AG10803 (cell line): ENCODE measurements at places on chromosomes 7 and 10.
A peak's percentile ranks its signal among the peaks of the same experiment; 100 is the strongest.

DNA sequence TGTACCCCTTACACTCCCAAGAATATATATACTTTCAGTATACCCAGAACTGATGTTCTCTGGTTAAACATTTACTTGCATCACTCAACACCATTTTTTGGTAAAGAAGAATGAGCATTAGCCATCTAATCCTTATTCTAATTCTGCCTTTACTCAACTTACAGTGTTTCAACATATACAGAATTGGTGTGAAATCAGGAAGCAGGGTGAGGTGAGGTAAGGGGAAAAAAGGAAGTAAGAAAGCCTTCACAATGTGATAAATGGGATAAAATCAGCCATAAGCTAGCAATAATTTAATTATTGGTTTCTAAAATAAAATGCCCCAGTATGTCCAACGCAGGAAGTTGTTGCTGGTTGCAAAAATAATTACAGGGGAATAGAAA, 605.4 kb downstream of the KCNMA1 start:
- DNase-seq: no peak

DNA sequence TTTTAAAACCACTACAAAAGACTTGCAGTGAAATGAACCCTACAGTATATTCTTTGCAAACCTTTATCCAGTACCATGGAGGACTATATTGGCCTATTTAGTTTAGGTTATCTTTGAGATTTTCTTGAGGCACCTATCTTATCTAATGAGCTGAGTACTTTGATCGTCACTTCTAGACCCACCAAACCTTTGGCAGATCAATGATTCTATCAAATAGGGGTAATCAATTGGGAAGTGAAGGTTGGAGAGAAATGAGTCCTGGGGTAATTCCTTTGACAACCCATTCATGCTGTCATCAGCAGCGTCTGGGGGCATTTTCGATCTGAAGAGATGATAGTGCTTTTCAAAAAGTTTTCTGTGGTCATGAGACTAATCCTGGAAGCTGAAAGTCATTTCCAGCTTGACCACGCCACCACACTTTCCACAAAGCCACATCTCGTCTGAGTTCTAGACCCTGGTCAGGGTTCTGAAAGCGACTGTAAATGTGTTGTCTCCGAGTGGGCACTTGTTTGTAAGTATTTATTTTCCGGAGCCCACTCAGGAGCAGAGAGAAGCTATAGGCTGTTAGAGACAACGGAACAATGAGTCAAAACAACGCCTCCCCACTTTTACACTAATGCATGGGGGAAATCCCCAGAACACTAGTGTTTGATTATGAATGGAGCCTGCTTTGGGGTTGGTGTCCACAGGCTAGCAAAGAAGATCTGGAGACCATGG, 4.8 kb downstream of the EGR2 start:
- DNase-seq: no peak

DNA sequence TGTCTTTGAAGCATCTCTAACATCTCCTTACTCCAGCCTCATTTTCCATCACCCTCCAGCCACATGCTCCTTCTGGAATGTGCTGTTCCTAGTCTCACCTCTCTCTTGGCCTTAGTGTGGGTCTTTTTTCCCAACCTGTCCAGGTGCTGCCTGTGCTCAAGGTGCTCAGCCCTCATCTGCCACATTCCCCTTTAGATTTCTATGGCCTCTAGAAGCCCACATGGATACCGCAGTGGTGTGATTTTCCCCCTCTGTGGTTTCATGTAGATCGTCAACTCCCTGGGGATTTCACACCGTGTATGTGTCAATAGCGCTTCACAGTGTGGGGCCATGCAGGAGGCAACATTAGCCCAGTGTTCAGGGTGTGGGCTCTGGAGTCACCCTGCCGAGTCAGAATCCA, 32.5 kb downstream of the BMPER start:
- no peak for DNase-seq

GRCh38 chr10:24428410-24428782, 219.5 kb downstream of the KIAA1217 start:
- peak; percentile 89 for DNase-seq

DNA sequence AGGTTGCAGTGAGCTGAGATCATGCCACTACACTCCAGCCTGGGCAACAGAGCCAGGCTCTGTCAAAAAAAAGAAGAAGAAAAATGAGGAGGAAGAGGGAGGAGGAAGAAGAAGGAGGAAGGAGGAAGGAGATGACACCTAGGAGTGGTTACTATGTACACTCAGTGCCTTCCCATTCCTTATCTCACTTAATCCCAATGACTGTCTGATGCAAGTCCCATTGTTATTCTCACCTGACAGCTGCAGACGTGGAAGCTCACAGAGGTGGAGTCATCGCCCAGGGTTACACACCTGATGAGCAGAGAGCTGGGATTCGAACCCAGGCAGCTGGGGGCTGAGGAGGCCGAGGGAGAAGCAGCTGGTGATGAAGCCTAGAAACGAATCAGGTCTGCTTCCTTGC, 258.8 kb downstream of the SNX10 start:
- DNase-seq: no peak

DNA sequence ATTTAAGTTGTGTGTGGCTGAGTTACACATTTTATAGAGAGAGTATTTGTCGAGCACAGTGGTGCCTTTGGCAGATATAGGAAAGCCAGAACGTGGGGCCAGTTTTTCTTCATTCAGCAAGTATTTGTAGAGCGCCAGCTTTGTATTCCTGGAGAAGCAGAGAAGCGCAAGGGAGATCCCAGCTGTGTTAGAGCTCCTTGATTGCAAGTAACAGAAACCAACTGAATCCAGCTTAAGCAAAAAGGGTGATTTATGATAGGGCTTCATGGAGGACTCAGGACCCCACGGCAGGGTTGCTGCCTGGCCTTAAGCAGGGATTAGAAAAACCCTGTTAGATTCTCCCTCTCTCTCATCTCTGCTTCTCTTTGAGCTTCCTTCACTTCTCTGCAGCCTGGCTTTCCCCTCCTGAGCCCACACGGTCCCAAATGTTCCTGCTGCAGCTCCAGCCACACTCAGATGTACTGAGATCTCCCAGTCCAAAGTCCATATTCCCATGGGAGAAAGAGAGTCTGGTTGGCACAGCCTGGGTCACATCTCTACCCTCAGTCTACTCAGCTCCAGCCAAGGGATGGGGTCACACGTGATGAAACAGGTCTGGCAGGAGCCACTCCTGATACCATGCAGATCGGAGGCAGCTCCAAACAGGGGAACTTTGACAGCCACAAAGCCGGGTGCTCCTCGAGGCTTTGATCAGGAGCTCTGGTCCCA, 16.7 kb downstream of the UBTD1 start:
- DNase-seq: no peak

GRCh38 chr7:112108981-112109380, 97.2 kb downstream of the DOCK4 start:
- DNase-seq: no peak

- peak; percentile 86 for DNase-seq
These were observed 73.8 kb upstream of the PRLHR start for GRCh38 chr10:118669020-118669791.

- DNase-seq: peak; percentile 31
These were observed 19.8 kb downstream of the OR2F1 start for GRCh38 chr7:143974459-143974858.

DNA sequence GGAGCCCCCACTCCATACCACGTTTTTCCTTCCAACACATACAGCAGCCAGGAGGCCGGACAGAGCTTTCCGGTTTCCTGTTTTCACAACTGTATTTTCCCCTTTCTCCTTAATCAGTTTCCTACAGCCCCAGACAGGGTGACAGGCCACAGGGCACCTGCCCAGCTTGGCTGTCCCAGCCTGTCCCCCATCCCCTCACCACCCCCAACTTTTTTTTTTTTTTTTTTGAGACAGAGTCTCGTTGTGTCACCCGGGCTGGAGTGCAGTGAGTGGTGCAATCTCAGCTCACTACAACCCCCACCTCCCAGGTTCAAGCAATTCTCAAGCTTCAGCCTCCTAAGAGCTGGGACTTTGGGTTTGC, 10.3 kb upstream of the HSPB1 start:
- peak; percentile 50 for DNase-seq

- no peak for DNase-seq
These were observed 19.0 kb downstream of the SH2B2 start for GRCh38 chr7:102305414-102306268.

DNA sequence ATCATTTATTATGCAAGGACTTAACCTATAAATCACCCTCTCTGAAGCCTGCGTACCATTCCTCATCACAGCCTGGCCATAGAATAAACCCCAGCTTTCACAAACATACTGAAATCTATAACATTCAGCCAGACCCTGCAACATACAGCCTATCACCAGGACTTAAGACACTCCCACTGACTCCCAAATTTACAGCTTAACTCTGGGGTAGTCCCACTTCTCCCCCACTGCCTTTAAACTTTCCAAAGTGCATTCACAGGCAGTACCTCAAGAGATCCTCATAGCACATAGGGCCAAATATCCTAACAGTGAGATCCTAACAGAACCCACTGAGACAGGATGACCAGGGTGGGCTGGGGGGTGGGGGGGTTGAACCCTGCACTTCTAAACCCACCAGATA, 3.5 kb downstream of the LDB1 start:
- DNase-seq: no peak

DNA sequence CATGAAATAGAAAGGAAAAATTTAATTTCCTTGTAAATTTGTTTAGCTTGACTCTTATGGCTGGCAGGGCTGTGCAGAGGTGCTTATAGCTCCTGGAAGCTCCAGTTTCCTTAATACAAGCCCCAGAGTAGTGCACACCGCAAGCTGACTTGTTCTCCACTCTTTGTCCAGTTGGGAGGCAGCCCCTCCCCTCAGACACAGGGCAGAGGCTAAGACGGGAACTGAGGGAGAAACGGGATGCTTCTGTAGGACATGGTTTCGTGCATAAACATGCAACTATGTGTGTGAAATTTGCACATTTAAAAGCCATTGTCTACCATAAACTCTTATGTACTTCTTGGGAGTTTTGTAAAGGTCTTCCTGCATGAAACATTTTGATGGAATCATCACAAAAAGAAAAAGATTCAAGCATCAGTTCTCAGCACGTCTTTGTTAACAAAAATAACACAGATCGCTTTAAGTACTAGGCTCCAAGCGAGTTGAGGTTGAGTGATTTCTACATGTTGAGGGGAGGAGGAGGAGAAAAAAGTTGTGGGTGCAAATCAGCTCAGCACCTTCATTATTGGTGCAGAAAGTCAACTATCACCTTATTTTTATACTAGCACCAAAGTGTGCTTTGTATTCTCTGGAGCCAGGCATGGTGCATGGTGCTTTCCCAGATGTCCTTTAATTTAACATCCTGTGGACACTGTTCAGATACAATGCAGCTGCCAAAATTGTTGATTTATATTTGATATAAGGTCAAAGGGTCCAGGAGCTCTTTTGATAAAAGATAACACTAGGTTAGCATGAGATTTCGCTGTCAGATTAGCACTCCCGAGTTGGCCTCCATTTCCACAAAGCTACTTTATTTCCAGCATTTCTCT, 124.5 kb downstream of the CHN2 start:
- no peak for DNase-seq

DNA sequence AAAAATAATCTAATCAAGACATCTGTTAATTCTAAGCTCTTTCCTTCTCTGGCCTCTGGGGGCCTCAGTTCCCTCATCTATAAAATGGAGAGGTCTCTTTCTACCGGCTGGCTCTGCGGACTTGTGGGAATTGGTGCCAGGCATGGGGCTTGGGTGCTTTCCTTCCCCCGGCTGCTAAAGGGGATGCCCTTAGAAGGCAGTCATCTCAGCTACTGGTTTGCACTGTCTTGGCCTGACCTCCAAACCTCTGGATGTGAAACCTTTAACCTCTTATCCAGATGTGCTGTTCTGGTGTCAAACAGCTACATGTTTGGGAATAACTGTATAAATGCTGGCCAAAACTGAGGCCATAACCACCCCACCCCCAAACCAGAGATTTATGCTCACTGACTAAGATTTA, 320.0 kb downstream of the RPS24 start:
- no peak for DNase-seq

DNA sequence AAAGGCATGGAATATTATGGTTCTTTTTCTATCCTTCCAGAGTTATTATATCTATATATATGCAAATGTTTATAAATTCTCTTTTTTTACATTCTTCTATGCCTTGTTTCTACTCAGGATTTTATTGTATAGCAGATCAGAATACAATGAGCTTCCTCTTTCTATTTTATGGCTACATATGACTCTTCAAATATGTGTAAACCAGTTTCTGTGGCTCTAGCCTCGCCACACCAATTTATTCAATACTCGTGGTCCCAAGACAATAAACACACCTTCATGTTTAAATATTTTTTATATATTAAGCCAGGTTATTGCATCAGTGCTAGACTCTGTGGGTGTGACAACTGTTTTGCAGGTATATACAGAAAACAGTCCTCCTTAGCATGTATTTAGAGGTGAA, 237.5 kb upstream of the MKLN1 start:
- DNase-seq: no peak

GRCh38 chr10:2909921-2910320, 157.4 kb upstream of the PFKP start:
- DNase-seq: no peak

- peak; percentile 98 for DNase-seq
These were observed 2.8 kb downstream of the FAM180A start for GRCh38 chr7:135745703-135746312.

DNA sequence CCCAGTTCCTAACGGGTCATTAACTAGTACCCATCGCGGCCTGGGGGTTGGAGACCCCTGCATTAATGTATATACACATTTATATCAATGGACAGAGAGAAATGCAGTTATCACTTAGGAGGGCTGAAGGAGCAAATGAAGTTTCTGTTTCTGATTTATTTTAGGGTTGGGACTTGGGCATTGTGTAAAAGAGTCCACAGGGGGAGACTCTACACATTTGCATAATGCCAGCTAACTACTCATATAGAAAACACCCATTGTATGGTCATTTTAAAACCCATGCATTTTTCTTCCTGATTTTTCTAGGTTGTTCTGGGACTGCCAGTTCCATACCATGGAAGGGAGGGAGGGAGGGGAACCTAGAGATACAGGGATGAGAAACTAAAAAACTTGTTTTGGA, 23.5 kb downstream of the BCCIP start:
- DNase-seq: no peak

- DNase-seq: peak; percentile 54
These were observed 91.0 kb upstream of the STRIP2 start for GRCh38 chr7:129343099-129343700.

GRCh38 chr10:89255793-89256192, 4.2 kb upstream of the LIPA start:
- no peak for DNase-seq

- peak; percentile 23 for DNase-seq
These were observed 31.3 kb downstream of the KIN start for GRCh38 chr10:7756360-7756992.
